ENCODE measurements at places on chromosomes 5 and 9. TPM values are rescaled to one million over a fixed set of nuclear protein-coding genes. Genes with fewer than 3 reads are reported as not detected.

CDKN2B-AS1 gene
- total RNA-seq, result 5.6 TPM

RNF180 gene
- total RNA-seq, result 0.63 TPM

RASGRF2 gene
- total RNA-seq, result 12.0 TPM

PPIC gene
- 84.0 TPM for total RNA-seq

ROR2 gene
- 5.8 TPM for total RNA-seq

C9orf50 gene
- under 0.01 TPM for total RNA-seq

ARSI gene
- 16.3 TPM for total RNA-seq

SLC45A2 gene
- under 0.01 TPM for total RNA-seq

C5orf63 gene
- 3.6 TPM for total RNA-seq

INSL4 gene
- not detected for total RNA-seq

SCGB3A1 gene
- not detected for total RNA-seq

ICE1 gene
- 13.2 TPM for total RNA-seq

RAI14 gene
- 56.6 TPM for total RNA-seq

PCDHB6 gene
- 0.16 TPM for total RNA-seq

FRRS1L gene
- total RNA-seq, result 0.16 TPM

SPINK13 gene
- not detected for total RNA-seq

C1QTNF2 gene
- total RNA-seq, result 0.86 TPM

REXO4 gene
- 14.7 TPM for total RNA-seq

ACOT12 gene
- total RNA-seq, result 0.17 TPM

CKS2 gene
- 46.3 TPM for total RNA-seq

CETN3 gene
- total RNA-seq, result 15.4 TPM

ANKRD55 gene
- total RNA-seq, result not detected

FREM1 gene
- total RNA-seq, result 0.16 TPM

LURAP1L gene
- total RNA-seq, result 62.1 TPM

PTGR1 gene
- 63.9 TPM for total RNA-seq

HRCT1 gene
- 0.16 TPM for total RNA-seq

MARCOL gene
- total RNA-seq, result not detected

SLC6A18 gene
- total RNA-seq, result not detected

SH2D3C gene
- total RNA-seq, result not detected

OR1J1 gene
- not detected for total RNA-seq
